ENCODE measurements at places on chromosomes 3 and 15.

DNA sequence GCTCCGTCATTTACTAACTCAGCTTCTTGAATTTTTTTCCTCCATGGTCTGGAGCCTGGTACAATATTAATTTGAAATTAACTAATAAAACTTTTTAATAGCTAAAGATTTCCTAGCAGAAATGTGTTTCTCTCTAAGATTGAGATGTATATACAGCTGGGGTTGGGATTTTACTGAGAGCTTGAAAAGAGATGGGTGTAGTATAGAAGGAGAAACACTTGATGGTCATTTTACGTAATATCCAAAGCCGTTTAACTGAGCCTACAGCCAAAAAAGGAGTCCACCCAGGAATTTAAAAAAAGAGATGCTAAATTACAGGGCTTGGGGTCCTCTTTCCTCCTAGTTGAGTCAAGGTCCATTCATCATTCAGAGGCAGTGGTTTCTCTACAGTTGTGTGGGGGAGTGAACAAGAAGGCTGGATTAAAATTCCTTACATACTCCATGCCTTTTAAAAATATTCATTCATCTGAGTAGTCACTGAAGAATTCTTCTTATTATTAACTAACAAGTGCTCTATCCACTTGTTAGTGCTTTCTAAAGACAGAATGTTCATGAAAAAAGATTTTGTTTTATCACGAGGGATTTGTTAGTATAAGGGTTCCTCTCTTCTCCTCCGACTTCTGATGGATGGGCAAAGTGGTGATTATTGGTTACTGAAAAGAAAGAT is 255.3 kb upstream of the IL12A start:
- no peak for DNase-seq

DNA sequence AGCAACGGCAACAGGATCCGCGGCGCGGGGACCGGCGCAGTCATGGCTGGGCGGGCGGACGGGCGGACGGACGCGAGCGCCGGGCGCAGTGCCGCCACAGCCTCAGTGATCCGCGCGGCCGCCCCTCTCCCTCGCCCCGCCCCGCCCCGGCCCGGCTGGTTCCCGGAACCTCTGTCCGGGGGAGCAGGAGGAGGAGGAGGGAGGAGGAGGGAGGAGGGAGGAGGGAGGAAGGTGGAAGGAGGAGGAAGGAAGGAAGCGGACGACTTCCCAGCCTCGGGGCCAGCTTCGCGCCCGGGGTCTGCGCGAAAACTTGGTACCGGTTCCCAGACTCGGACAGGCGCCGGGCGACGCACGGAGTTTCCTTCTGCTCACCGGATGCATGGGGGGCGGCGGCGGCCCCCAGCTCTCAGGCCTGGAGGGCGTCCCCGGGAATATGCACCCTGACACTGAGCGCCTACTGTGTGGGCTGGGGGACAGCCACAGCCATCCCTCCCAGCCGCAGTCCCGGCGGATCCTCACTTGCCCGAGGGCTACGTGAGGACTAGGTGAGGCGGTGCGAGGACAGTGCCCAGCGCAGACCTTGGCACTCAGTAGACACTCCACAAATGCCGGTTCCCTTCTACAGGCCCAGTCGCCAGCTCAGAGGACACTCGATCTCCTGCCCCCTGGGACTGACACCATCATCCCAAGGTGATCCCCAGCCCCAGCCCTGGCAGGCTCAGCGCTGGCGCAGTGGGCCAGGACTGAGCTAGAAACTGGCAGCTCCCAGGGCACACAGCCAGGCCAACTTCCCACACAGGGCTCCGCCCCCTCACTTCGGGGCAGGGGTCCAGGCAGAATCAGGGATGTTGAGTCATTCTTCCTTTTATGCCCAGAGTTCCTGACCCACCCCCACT is at the start of gene SHISA5:
SHISA5 (minus strand) TSS at position 124 of the 896 bp plus-strand sequence; CDS start at position 44, 80 bp downstream.
- DNase-seq: no peak

GRCh38 chr3:49462222-49462621 is 7.8 kb upstream of the DAG1 start:
- DNase-seq: no peak

- DNase-seq: no peak
Observed at GRCh38 chr15:39721893-39722292, 60.7 kb downstream of the FSIP1 start.

GRCh38 chr3:52809662-52810377 is 15.2 kb downstream of the ITIH3 start:
- DNase-seq: peak; percentile 10

GRCh38 chr3:150741497-150742140 is 21.4 kb downstream of the SIAH2 start:
- DNase-seq: no peak

DNA sequence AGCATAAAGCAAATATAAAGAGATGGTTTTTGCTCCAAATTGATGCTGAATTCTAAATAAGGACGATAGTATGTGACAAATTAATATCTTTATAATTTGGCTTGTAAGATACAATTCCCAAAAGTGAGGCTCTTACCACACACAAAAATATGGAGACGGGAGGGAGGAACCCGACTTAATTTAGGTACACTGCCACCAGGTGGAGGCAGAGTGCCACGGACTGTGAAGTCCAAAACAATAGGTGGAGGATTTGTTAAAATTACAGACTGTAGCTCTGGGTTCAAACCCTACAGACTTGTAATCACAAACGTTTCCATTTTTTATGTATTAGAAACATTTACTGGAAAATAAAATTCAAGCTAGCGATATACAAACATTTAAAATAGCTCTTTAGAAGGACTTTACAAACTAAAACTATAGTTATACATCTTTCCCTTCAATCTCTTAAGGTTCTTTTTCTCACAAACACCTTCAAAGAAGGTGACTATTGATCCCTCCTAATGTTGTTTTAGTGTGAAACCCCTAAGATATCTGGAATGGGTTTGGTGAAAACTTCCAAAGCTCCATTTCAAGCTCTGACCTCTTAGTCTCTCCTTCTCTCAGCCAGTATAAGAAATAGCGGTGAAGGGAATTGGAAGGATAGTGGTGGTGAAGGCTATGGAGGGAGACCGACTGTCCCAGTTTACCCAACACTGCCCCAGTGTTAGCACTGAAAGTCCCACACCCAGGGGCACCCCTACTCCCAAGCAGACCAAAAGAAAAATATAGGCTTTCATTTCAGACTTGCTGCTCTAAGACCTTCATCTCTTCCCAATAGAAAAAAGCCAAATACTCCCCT is 89.7 kb downstream of the AQP9 start:
- DNase-seq: peak; percentile 59

- no peak for DNase-seq
Observed at GRCh38 chr3:176032043-176032442, 1165.2 kb downstream of the TBL1XR1 start.

DNA sequence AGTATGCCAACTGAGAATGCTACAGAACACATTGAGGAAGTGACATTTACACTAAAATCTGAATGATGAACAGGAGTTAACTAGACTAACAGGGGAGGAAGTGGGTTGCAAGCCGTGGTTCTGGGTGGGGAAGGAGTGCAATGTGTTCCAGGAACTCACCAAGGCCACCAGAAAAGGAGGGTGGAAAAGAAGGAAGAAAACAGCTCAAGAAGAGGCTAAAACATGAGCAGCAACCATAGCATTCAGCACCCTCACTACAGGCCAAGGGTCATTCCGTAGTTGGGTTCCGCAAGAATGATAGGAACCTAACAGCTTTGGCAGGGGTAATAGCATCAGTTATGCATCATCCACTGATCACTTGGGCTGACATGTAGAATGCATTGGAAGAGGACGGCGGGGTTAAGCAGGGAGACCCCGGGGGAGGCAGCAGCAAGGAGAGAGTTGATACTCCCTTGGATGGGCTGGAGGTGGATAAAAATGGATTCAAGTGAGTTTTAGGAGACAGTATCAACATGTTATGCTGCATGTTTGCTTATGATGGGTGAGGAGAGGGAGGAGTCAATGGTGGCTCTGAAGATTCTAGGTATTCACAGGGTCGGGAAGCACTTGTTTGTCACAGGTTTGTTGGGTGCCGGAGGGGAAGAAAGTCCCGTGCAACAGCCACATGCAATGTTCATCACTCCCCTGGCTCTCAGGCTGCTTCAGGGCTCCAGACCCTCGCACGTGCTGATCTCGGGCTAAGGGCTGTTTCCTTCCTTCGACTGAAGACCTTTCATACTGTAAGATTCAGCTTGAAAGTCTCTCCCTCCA is 53.2 kb downstream of the LIPC start:
- DNase-seq: no peak

- DNase-seq: no peak
Observed at GRCh38 chr3:172249039-172249438, 199.2 kb downstream of the GHSR start.

DNA sequence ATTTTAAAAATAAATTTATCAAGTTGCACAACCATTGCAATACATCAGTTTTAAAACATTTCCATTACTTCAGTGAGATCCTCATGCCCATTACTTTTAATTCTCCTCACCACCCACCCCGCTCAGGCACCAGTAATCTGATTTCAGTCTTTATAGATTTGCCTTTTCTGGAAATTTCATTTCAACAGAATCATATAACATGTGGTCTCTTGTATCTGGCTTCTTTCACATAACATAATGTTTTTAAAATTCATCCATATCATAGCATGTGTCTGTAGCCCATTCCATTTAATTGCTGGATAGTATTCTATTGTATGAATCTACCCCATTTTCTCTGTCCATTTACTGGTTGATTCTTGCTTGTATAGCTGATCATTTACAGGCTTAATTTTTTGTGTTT is 110.3 kb upstream of the TMEM108 start:
- no peak for DNase-seq

DNA sequence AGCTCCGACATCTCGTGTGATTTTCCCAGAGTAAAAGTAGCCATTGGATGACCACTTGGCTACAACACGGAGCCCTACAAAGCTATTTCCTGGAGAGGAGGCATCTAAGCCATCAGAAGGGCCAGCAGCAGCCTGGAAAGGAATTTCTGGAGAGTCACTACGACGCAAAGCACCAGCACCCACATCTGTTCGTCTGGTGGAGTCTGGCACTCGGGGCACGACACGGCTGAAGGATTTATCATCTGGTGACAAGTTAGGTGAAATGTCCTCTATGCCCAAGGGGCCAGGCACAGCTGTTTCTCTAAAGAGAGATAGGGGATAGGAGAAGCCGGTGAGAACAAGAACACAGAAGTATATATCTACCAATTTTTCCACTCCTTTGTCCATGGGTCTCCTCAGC is 49.5 kb downstream of the TUBGCP4 start:
- DNase-seq: no peak

DNA sequence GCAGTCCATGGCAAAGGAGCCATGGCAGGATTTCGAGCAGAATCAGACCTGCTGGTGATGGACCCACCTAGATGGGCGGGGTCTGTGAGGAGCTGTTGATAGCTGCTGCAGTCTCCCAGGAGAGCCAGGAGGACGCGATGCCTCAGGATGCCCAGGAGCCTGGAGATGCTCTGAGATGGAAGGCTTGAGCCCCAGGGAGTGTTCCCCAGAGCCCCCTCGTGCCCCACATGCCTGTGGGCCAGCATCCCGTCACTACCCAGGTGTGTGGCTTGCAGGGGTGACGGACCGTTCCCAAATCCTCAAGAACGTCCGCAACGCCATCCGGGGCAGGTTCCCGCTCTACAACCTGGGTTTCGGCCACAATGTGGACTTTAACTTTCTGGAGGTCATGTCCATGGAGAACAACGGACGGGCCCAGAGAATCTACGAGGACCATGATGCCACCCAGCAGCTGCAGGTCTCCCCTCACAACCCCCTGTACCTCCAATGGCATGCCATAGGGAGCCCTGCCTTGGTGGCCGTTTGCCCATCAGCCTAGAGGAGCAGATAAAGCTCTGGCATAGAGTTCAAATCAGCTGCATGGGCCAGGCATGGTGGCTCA is 6.7 kb downstream of the ITIH1 start:
- no peak for DNase-seq

GRCh38 chr3:196149831-196150301 is 61.3 kb downstream of the ZDHHC19 start:
- no peak for DNase-seq

DNA sequence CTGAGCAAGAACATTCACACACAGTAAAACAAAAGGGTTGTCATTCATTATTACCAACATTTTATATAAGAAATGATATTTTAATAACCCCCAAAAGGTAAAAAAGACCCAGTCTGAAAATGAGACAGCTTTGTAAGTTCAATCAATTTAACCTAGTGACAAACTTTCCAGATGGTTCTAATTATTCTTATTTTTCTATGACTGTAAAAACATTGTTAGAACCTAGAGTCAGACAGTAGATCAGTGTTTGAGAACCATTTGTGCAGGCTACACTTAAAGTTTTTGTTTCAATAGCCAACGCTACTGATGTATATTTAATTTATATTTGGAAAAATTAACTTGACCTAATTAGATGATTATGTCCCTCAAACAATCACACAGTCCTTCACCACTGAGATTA is 708.4 kb upstream of the CBLB start:
- no peak for DNase-seq

- no peak for DNase-seq
Observed at GRCh38 chr3:11445883-11446282, 173.7 kb downstream of the ATG7 start.

DNA sequence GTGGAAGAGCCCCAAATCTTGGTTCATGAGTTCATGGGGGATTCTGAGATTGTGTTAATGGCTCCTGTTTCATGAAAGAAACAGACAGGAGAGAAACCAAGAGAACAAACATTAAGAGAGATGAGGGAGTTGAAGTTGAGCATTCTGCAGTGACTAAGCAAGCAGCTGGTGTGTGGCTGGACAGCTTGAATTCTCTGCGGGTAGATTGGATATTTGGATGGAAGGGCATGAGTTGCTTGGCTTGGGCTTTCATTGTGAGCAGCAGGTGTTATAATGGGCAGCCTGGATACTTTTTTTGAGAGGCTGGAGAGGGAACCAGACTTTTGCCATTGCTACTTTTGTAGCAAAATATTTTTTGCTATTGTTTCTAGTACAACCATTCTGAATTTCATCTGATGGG is 346.8 kb upstream of the SATB1 start:
- no peak for DNase-seq

GRCh38 chr15:68187559-68187958 is 17.6 kb downstream of the CALML4 start:
- DNase-seq: peak; percentile 33

DNA sequence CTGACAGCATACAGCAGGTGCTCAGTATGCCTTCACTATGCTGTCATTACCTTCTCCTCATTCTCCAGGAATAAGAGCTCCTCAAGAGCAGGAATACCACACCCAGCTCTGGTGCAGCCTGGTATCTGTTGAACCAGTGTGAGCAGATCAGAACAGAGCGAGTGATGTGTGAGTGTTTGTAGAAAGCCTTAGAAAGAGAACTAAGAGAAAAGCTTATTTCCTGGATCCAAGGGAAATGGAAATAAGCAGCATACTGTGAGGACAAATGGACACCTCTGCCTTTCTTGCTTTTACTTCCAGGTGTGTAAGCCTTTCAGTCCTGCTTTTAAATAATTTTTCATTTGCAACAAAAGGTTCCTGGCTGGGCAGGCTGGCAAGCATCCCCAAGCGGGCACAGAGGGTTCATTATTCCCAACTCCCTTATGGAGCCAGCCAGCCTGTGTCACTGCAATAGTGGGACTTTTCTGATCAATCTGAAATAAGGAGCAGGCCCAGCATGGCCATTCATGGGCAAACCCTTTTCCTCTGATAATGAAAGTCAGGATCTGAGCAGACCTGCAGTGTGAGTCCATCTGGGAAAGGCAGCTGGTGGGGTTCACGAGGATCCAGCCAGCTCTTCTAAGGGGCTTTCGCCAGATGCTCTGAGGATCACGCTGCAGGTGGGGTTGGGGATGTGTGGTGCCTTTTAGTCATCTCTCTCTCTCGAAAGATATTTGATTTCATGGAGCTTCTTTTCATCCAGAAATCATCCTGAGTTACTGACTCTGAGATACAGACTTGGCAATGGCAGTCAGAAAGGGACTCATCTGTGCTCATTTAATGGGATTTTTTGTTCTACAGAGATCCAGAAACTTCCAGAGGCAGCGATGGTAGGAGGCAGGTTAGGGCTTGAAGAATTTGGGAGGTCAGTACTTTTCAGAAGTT is 594.9 kb upstream of the CFAP20DC start:
- no peak for DNase-seq
